Jurkat, Clone E6-1 (cell line): ENCODE measurements at places on chromosomes 4 and X.

- no peak for DNase-seq
Observed at GRCh38 chrX:65686236-65686635, 18.8 kb downstream of the MSN start.

- DNase-seq = no peak
Observed at GRCh38 chr4:13347517-13348125, 136.5 kb downstream of the RAB28 start.

DNA sequence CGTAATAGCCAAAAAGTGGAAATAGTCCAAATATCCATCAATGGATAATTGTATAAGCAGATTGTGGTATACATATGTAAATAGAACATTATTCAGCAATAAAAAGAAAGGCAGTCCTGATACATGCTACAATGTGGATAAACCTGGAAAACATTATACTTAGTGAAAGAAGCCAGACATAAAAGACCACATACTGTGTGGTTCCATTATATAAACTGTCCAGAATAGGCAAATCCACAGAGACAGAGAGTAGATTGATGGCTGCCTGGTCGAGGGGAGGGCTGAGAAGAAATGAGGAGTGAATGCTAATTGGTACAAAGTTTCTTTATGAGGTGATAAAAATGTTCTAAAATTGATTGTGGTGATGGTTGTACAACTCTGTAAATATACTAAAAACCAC lies 397.4 kb upstream of the RPS6KA3 start:
- no peak for DNase-seq

- no peak for DNase-seq
Observed at GRCh38 chr4:288891-289290, 16.4 kb downstream of the ZNF732 start.

GRCh38 chrX:9164533-9165426 lies 130.9 kb upstream of the FAM9B start:
- DNase-seq = no peak

DNA sequence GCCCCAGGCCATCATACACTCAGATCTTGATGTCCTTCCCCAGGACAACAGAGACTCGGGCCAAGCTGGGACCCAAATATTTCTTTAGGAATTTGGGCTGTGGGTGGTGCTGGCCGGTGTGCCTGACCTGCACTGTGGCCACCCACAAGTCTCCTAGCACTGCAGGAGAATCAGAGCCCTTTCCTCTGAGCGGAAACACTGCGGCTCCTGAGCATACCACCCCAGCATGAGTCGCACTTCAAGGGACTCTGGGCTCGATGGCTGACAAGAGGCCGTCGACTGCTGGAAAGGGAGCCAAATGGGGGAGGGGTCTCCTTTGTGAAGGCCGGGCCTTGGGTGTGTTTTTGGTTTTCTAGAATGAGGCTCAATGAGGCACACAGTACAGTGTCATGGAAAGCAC lies 13.0 kb upstream of the IRAK1 start:
- DNase-seq = no peak

- no peak for DNase-seq
Observed at GRCh38 chr4:140020457-140021361, 133.3 kb downstream of the MAML3 start.

DNA sequence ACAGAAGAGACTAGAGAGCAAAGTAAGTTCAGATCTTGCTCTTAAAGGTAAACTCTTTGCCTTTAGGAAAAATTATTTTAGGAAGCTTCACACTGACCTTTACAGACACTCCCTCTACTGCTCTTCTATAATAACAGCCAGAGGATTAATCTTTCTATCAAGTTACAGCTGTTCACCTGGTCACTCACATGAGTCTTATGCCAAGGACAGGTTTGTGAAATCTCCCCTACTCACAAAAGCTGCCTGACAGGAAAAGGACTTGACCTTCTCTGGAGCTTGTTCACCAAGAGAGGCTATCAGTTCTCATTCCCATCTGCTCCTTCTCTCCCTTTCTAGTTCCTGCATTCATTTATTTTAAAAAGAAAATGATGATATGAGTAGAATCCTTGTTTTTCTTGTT lies 117.3 kb downstream of the C4orf51 start:
- DNase-seq = no peak

DNA sequence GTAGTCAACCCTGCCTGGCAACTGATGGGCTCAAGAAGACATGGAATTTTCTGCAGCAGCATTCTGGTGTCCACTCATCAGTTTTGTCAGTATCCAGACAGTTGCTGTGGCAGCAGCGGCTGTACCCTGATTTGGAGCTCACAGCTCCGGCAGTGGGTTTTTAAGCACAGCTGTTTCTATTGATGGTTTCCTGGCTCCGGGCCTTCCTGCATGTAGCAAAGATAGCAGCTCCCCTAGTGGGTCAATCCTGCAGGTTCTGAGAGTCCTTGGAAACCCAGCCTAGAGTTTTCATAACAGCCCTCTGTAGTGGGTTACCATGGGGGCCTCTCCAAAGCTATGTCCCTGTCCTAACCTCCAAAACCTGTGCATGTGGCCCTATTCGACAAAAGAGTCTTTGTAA lies 84.0 kb upstream of the ATP6AP2 start:
- DNase-seq = no peak

DNA sequence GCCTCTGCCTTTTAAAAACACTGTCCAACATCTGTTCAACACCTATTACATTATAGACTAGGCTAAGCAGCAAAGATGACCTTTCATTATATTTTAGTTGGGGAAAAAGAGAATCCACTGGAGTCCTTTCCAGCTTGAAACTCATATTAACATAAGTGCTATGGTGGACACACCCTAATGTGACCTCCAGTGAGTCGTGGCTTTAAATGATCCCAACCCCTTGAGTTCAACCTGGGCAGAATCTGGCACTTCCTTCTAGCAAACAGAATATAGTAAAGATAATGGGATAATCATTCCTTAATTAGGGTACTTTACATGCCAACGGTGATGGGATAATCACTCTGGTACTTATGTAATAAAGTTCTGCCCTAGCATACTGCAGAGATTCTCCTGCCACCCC lies 162.6 kb downstream of the MAB21L2 start:
- DNase-seq = no peak

- DNase-seq = peak; percentile 55
Observed at GRCh38 chrX:40543661-40544328, 37.0 kb upstream of the ATP6AP2 start.

DNA sequence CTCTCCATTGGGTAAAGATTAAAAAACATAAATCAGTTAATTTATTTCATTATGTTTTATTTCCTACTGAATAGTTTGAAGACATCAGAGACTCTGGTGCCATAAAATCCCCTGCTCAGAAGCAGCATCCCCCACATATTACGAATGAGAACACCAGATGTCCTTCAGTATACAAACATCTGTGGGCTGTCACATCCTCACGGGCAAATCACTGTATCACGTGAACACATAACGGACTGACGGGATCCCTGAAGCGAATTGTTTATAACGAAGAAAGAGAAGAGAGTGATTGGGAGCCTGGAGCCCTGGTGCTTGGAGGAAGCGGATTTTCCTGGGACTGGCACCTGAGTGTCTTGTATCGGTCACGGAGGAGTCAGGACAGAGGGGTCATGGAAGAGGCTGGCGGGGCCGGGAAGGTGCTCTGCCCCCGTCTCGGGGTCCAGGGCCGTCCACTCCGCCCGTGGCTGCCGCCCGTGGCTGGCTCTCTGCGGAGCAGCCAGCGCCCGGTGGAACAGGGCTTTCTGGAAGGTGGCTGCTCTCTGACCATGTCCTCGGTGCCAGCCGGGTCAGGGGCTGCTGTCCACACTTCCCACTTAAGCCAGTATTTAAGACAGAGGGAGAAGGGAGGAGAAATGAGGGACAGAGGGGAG lies 452.7 kb upstream of the FAT1 start:
- no peak for DNase-seq

- DNase-seq = no peak
Observed at GRCh38 chr4:146310319-146311021, 96.1 kb downstream of the REELD1 start.

DNA sequence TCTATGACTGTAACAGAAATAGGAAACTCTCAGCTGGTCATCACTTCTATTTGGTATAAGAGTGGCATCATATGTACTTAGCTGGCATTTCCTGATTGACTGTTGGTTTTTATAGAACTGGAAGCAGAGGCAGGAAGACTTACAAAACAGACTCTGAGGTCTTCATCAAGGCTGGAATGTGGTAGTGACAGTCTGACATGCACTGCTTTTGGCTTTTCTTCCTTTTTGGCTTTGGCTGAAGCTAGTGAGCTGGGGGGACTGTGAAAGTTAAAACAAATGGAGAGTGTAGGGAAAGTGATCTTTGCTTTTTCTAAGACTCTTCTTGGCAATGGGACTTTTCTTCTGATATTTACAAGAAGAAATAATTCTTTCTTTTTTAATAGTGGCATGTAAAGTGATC lies 121.1 kb upstream of the SLC4A4 start:
- no peak for DNase-seq

DNA sequence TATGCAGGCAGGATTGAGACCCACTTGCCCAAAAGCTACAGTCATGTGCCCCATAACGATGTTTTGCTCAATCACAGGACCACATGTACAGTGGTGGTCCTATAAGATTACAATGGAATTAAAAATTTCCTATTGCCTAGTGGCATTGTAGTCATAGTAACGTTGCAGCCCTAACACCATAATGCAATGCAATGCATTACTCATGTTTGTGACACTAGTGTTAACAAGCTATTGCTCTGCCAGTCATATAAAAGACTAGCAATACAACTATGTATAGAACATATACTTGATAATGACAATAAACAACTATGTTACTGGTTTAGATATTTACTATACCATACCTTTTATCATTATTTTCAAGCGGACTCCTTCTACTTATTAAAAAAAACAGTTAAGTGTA lies 50.6 kb downstream of the VGLL1 start:
- DNase-seq = no peak

- DNase-seq = no peak
Observed at GRCh38 chrX:21725496-21725895, 32.4 kb downstream of the SMPX start.

DNA sequence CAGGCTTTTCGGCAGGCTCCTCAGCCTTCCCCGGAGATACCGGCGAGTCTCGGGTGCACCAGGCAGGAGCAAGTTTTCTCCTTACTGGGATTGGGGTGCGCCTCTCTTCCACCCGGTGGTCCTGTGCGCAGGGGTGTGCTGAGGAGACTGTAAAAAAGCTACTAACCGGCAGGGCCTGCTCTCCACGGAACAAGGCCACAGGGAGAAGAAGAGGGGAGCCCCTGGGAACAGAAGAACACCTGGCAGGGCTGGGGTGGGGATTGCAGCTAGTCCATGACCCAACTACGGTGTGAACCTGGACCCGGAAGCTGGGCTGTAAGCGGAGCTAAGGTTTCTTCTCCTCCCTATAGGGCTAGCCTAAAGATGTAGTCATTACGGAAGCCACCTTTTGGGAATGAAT lies 17.7 kb upstream of the ZIC3 start:
- no peak for DNase-seq

DNA sequence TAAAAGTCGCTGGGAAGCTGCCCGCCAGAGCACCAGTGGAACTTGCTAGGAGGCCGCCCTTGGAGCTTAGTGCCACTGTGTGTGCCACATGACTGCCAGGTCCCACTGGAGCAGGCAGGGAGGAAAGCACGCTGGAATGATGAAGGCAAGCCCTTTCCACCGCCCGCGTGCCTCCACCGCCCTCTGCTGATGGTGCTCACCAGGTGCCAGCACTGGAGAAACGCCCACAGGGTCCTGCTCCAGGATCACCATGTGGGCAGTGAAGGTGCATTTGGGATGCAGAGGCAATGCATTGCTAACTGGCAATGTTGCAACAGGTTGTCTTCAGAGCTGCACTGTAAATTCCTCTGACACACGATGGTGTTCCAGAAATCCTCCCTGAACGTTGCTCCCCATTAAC lies 76.3 kb downstream of the SHROOM2 start:
- no peak for DNase-seq

- no peak for DNase-seq
Observed at GRCh38 chrX:43655151-43656004, 721 bp upstream of the MAOA start.

DNA sequence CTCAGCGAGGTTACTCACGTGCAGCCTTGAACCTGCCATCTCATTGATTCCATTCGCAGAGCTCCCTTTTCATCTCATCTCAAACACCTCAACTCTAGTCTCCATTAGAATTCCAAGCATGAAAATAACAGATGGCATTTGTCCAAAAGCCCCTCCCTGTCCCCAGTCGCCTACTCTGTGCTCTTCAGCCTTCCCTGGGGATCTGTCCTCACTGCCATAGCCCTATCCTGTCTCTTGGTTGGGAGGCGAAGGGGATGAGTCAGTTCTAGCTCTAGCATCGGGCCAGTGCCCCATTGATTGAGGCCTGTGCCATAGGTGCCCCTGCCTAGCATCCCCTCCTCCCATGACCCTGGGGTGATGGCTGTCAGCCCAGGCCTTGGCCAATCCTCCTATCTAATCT lies 134.0 kb upstream of the PJA1 start:
- DNase-seq = no peak

DNA sequence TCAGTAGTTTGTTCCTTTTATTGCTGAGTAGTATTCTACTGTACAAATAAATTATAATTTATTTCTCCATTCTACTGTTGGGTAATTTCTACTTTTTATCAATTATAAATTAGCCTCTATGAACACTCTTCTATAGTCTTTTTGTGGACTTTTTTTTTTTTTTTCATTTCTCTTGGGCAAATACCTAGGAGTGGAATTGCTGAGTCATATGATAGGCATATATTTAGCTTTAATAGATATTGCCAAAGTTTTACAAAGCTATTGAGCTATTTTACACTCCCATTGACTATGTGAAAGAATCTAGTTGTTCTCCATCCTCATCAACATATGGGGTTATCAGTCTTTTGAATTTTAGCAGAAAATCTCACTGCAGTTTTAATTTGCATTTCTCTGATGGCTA lies 12.6 kb downstream of the NYX start:
- DNase-seq = no peak

DNA sequence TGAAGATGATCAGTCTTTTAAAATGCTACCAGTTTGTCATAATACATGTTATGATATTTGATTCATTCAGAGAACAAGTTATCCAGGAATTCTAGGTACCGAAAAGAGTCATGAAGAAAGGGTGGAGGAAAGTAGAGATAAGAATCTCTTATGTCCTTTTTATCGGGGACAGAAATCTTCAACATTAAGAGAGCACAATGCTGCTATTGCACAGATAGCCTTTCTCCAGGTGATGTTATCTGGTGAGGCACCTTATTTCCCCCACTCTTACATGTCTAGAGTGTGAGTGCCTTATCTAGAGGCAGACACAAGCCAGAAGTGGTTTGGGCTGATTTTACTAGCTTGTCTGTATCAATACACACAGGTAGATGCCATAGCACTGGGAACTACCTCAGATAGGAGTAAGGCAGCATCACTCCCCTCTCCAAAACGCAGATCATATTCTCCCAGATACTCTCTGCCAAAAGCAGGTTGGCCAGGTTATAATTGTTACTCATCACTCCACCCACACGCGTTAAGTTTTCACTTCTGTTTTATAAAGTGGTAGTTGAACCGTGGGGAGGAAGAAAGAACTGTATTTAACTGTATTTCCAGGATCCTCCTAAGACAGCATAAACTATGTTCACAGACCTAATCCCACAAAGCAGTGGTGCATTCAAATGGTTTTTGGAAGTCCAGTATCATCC lies 38.4 kb downstream of the AREG start:
- no peak for DNase-seq

- no peak for DNase-seq
Observed at GRCh38 chrX:40988100-40988499, 97.1 kb upstream of the USP9X start.
